ENCODE measurements at places on chromosomes 3 and 15.

- H3K4me1 ChIP-seq, result no peaks in the 10 kb centered on the region
- no peaks in the 10 kb centered on the region for H3K36me3 ChIP-seq
- no peak overlapping the region for H3K4me3 ChIP-seq
- peaks cover 10% of the 10 kb centered on the region for H3K27me3 ChIP-seq
Observed at GRCh38 chr3:100206687-100207086, 54.1 kb upstream of the TBC1D23 start.

DNA sequence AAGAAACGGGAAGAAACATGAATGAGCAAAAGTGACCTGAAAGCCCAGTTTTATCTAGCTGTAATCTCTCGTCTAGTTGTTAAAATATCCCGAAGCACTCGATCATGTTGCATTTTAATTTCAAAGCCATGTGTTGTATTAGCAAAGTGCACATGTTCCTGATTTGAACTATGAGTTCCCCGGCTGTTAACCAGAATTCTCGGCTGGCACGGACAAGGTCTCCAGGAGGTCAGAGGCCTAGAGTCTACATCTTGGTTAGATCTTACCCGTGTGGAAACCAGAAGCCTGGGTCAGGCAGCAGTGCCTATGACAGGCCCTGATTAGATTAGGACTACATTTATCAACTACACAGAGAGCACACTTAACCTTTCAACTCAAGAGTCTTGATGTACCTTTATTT, 195.8 kb downstream of the CDIN1 start:
- peaks cover 7% of the 10 kb centered on the region for H3K4me1 ChIP-seq
- no peak overlapping the region for H3K27ac ChIP-seq
- H3K36me3 ChIP-seq, result no peaks in the 10 kb centered on the region
- DNase-seq, result no peak
- H3K4me3 ChIP-seq, result no peak overlapping the region

DNA sequence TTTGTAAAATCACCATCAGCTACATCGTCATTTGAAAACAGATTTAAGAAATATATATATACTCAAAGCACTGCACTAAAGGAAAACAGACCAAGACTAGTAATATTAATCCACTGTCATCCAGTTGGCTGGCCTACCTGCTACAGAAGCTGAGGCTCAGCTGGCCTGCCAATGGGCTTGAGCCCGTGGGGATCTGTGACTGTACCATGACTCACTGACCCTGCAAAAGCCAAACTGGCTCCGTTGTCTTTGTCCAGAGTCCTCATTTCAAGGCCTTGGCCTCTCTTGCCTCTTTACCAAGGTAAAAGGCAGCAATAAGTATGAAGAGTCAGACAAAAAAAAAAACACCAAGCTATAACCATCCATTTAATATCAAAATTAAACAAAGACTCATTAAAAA, 463.5 kb upstream of the RASGRP1 start:
- no peaks in the 10 kb centered on the region for H3K27me3 ChIP-seq
- H3K4me1 ChIP-seq, result no peaks in the 10 kb centered on the region
- H3K27ac ChIP-seq, result no peak overlapping the region
- DNase-seq, result peak; percentile 68

- H3K4me3 ChIP-seq, result no peak overlapping the region
- DNase-seq, result no peak
- peaks cover 23% of the 10 kb centered on the region for H3K4me1 ChIP-seq
- H3K36me3 ChIP-seq, result no peaks in the 10 kb centered on the region
- no peak overlapping the region for H3K27ac ChIP-seq
- no peaks in the 10 kb centered on the region for H3K27me3 ChIP-seq
Observed at GRCh38 chr3:138389144-138389601, 40.8 kb downstream of the MRAS start.

GRCh38 chr3:64459711-64460110, 228.1 kb downstream of the ADAMTS9 start:
- H3K27me3 ChIP-seq, result no peaks in the 10 kb centered on the region
- DNase-seq, result no peak
- H3K4me1 ChIP-seq, result no peaks in the 10 kb centered on the region
- H3K27ac ChIP-seq, result no peak overlapping the region
- H3K36me3 ChIP-seq, result no peaks in the 10 kb centered on the region

DNA sequence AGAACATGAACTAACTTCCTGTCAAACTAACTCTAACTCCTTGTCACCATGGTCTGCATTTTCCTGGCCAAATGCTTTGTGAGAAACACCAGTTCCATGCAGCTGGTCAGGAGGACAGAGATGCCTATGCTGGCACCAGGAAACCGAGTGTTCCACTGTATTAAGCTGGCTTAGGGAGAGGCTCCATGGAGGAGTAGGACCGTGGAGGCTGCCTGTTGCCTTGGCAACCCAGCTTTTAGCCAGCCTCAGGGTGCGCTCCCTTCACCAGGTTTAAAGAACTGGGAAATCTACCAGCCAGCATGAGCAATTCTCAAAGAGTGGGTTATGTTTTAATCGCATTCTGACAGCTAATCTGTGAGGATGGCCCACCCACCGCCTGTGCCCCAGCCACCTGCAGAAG, 394.1 kb downstream of the OCA2 start:
- DNase-seq, result no peak
- H3K27me3 ChIP-seq, result no peaks in the 10 kb centered on the region
- H3K36me3 ChIP-seq, result no peaks in the 10 kb centered on the region
- no peak overlapping the region for H3K27ac ChIP-seq
- no peak overlapping the region for H3K4me3 ChIP-seq
- no peaks in the 10 kb centered on the region for H3K4me1 ChIP-seq

DNA sequence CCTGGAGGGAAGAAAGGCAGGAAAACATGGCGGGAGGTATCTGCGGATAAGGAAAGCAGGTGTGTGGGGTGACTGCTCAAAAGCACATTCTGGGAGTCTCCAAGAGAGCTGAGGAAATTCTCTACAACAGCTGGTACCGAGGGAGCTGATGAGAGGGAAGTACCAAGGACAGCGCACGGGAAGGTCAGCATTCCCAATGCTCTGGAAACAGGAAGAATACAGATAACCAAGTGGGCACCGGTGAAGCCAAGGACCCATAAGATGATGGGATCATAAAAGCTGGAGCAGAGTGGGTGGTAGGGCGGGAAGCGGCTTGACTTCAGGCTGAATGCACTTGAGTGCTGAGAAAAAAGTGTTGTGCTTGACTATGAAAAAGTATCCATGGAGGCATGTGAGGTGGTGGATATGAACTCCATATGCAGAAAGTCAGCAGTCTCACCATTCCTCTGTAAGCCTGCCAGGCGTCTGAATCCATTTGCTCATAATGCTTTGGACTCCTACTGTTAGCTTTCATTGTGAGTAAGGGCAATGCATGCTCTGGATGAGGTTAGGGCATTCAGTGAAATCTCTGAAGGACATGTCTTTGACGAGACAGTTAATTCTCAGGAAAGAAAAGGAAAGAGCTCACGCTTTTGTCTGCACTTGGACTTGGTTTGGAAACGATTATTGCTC, 215.5 kb downstream of the NR1D2 start:
- H3K36me3 ChIP-seq, result no peaks in the 10 kb centered on the region
- peaks cover 10% of the 10 kb centered on the region for H3K4me1 ChIP-seq
- H3K27me3 ChIP-seq, result no peaks in the 10 kb centered on the region
- H3K27ac ChIP-seq, result no peak overlapping the region
- DNase-seq, result peak; percentile 30
- H3K4me3 ChIP-seq, result no peak overlapping the region

- H3K4me1 ChIP-seq, result peaks cover 34% of the 10 kb centered on the region
- H3K27ac ChIP-seq, result no peak overlapping the region
- no peaks in the 10 kb centered on the region for H3K36me3 ChIP-seq
- peak; percentile 26 for DNase-seq
- H3K4me3 ChIP-seq, result no peak overlapping the region
Observed at GRCh38 chr15:101578443-101578894, 73.7 kb downstream of the TM2D3 start.

- H3K27ac ChIP-seq, result no peak overlapping the region
- no peaks in the 10 kb centered on the region for H3K36me3 ChIP-seq
- peaks cover 7% of the 10 kb centered on the region for H3K4me1 ChIP-seq
Observed at GRCh38 chr3:12395349-12396012, 88.8 kb upstream of the TSEN2 start.

DNA sequence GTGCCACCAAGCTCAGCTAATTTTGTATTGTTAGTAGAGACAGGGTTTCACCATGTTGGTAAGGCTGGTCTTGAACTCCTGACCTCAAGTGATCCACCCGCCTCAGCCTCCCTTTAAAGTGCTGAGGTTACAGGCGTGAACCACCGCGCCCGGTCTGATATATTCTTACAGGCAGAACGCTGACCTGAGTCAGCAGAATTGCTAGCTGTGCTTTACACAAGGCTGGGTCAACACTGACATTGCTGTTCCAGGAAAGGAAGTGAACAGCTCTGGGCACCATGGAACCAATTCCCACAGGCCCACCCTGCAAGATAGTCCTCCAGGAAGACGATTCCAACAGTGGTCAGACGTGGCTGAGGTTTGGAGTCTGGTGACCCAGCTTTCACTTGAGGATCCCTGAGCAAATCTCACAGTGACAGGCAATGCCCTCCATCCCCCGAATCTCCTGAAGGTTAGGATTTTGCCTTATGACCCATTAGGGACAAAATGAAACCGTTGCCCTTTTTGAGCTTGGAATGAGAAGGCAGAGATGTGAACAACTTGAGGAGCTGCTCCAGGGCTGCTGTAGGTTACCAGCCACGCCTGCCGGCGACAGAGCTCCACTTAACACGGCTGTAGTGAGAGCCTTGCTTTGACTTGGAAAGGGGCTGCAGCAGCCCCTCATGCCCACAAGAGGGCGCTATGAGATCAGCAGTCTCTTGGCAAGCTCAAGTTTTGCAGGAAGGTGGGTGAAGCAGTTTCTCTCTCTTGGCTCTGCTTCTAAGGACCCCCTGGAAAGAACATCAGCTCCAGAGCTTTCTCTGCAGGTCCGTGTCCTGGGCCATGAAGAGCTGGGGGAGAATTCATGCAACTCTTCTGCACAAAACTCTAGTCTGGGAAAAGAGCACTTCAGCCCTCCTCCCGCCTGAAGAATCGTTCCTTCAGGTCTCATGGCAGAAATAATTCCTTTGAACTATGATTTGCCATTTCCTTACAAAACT, 74.1 kb downstream of the SENP2 start:
- DNase-seq, result peak; percentile 84
- peaks cover 53% of the 10 kb centered on the region for H3K4me1 ChIP-seq
- H3K4me3 ChIP-seq, result no peak overlapping the region
- H3K36me3 ChIP-seq, result peaks cover 87% of the 10 kb centered on the region

GRCh38 chr3:48715174-48715800, 1.7 kb downstream of the IP6K2 start:
- H3K27me3 ChIP-seq, result no peaks in the 10 kb centered on the region
- H3K36me3 ChIP-seq, result peaks cover 62% of the 10 kb centered on the region

DNA sequence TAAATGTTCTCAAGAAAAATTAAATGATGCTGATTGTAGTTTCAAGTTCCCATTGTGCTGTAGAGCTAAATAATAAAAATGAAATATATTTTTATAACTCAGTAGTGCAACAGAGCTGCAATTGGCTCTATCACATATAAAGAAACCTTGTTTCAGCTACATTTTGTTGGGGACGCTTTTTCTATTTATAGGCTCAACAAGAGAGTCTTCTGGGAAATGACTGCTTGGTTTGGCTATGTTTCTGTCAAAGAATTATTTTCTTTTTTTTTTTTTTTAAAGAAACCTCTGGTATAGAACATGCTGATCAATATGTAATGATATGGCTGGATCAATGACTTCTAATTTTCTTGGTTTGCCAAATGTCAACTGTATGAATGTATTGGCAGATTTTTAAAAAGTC, 76.5 kb downstream of the OTOL1 start:
- H3K27ac ChIP-seq, result no peak overlapping the region
- H3K36me3 ChIP-seq, result no peaks in the 10 kb centered on the region
- H3K4me1 ChIP-seq, result peaks cover 6% of the 10 kb centered on the region

DNA sequence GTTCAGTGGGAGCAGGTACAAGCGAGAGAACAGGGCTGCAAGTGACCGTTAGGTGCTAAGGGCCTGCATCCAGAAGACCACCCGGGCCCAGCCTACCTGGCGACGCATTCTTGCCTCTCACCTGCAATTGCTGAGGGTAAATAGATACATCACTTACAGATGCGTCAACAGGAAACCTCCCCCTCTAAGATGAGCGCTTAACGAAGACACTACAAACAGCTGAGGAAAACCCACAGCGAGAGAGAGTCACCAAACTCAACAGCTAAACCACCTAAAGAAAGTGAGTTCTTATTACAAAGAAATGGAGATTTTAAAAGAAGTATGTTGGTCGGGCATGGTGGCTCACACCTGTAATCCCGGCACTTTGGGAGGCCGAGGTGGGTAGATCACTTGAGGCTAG, 157.9 kb downstream of the CHSY1 start:
- H3K27me3 ChIP-seq, result peaks cover 11% of the 10 kb centered on the region
- H3K36me3 ChIP-seq, result no peaks in the 10 kb centered on the region
- no peaks in the 10 kb centered on the region for H3K4me1 ChIP-seq

DNA sequence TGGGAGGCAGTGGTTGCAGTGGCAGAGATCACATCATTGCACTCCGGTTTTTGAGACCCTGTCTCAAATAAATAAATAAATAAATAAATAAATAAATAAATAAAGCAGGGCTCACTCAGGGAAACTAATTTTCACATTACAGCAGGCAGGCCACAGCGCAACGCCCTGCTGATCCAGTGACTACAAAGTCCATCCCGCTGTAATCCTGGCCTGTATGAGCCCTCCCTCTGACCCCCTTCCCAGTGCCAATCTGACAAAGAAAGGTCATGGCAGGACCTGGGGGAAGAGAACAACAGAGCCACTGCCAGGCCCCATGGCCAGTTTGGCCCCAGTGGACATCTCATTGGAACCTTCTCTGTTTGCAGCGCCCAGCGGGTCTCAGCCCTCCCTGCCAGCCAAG, 9.3 kb downstream of the SH3BP5 start:
- no peak for DNase-seq
- no peaks in the 10 kb centered on the region for H3K27me3 ChIP-seq
- peaks cover 25% of the 10 kb centered on the region for H3K4me1 ChIP-seq
- no peaks in the 10 kb centered on the region for H3K36me3 ChIP-seq
- H3K4me3 ChIP-seq, result no peak overlapping the region

GRCh38 chr3:53618936-53619335, 124.5 kb downstream of the CACNA1D start:
- no peak overlapping the region for H3K4me3 ChIP-seq
- DNase-seq, result no peak
- peaks cover 80% of the 10 kb centered on the region for H3K27me3 ChIP-seq

DNA sequence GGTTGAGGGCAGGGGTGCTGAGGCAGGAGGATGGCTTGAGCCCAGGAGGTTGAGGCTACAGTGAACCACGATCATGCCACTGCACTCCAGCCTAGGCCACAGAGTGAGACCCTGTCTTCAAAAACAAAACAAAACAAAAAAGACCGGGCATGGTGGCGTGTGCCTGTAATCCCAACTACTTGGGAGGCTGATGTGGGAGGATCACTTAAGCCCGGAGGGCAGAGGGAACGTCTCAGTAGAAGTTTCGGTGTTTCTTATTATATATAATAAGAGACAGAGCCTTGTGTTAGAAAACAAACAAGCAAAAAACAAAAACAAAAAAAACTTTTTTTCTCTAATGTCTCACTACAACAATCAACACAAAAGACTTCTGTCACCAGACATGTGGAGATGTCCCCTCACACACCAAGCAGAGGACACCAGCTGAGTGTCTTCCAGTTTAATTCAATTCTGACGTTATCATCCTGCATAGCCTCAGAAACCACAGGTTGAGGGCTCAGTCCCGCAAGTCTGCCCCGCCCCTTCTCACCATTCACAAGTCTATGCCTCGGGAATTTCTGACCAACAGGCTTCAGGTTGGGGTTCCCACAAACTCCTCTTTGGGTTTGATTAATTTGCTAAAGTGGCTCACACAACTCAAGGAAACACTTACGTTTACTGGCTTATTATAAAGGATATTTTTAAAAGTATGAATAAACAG, 24.0 kb upstream of the EIF4A2 start:
- no peak overlapping the region for H3K4me3 ChIP-seq
- H3K27me3 ChIP-seq, result no peaks in the 10 kb centered on the region
- peaks cover 5% of the 10 kb centered on the region for H3K4me1 ChIP-seq
- H3K36me3 ChIP-seq, result no peaks in the 10 kb centered on the region
- DNase-seq, result no peak
- no peak overlapping the region for H3K27ac ChIP-seq
